ENCODE measurements at places on chromosomes 13 and 19.

GRCh38 chr13:65656740-65657329 is 1573.3 kb downstream of the PCDH9 start:
- DNase-seq = no peak

- no peak for DNase-seq
These were observed 35.4 kb downstream of the PAN3 start for GRCh38 chr13:28173793-28174192.

DNA sequence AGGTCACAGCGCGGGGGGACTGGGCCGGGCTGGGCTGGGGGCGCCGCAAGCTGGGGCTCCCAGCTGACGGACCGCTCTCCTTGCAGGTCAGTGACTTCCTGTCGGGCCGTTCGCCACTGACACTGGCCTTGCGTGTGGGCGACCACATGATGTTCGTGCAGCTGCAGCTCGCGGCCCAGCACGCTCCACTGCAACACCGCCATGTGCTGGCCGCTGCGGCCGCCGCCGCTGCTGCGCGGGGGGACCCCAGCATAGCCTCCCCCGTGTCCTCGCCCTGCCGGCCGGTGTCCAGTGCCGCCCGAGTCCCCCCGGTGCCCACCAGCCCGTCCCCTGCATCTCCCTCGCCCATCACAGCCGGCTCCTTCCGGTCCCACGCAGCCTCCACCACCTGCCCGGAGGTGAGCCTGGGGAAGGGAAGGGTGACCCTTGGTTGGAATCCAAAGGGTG is 5.7 kb downstream of the MIDN start:
- DNase-seq = no peak

GRCh38 chr13:37596805-37597204 is 1.8 kb downstream of the POSTN start:
- DNase-seq = no peak

DNA sequence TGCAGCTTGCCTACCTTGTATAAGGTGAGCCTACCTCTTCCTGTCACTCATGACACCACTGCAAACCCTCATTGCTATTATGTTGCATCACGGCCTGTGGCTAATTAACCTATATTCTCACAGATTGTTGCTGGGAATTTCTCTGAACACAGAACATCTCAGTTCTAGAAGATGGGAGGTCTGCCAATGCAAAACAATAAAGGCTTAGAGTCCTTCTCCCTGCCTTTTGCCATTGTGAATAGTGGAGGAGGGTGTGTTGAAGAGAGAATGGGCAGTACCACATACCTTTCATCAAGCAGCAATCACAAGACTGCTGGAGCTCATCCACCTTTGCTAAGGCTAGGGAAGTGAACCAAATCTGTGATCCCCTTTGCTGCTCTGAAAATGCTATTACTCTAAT is 34.4 kb downstream of the WDFY2 start:
- DNase-seq = no peak

DNA sequence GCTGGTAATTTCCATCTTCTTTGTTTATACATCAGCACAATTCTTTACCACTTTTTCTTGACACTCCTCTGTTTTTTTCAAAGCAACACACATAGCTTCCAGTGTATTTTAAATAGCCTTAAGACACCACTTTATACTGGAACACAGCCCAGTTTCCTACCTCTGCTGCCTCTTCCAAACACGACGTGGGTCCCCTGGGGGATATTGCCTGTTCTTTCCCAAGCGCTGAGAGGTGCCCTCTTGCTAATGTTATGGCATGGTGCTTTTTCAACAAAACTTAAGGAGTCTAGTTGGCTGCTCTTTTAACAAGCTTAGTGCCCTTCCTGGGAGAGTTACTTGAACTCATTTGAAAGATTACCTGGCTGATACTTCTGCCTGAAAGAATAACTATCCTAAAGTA is 112.7 kb downstream of the OLFM4 start:
- no peak for DNase-seq

- no peak for DNase-seq
These were observed 40.3 kb downstream of the RCBTB2 start for GRCh38 chr13:48492470-48493065.

- DNase-seq = no peak
These were observed 60.5 kb downstream of the CCNE1 start for GRCh38 chr19:29872224-29872731.

GRCh38 chr13:42076309-42076713 is 27.9 kb downstream of the DGKH start:
- DNase-seq = no peak

DNA sequence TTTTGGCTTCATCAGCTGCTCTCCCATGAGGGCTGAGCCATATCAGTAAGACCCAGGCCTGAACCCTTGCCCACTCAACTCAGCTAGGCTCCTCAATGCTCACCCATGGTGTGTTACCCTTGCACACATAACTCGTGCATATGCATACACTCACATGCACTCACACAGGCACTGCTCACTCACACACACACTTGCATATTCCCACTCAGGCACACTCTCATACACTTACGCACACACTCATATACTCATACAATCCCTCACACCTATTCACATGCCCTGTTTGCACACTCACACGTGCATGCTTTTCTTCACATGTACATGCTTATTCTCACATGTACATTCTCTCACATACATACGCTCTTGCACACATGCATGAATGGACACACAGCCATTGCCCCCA is 93.8 kb downstream of the SLC7A1 start:
- DNase-seq = no peak

DNA sequence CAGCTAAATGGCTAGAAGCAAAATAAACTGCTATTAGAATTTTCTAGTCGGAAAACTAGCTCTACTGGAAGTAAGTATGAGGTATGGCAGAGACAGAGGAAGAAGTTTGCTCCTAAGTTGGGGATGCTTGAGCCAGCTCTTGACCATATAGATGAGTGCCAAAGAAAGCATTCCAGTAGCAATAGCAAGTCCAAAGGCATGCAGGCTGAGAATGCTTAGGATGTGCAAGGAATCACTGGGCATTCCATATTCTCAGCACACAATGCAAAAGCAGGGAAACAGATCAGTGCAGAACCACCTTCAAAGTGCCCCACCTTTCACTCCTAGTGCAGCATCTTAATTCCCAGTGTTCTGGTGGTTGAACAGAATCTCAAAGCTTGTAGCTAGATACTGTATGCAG is 32.9 kb downstream of the SERTM1 start:
- no peak for DNase-seq

DNA sequence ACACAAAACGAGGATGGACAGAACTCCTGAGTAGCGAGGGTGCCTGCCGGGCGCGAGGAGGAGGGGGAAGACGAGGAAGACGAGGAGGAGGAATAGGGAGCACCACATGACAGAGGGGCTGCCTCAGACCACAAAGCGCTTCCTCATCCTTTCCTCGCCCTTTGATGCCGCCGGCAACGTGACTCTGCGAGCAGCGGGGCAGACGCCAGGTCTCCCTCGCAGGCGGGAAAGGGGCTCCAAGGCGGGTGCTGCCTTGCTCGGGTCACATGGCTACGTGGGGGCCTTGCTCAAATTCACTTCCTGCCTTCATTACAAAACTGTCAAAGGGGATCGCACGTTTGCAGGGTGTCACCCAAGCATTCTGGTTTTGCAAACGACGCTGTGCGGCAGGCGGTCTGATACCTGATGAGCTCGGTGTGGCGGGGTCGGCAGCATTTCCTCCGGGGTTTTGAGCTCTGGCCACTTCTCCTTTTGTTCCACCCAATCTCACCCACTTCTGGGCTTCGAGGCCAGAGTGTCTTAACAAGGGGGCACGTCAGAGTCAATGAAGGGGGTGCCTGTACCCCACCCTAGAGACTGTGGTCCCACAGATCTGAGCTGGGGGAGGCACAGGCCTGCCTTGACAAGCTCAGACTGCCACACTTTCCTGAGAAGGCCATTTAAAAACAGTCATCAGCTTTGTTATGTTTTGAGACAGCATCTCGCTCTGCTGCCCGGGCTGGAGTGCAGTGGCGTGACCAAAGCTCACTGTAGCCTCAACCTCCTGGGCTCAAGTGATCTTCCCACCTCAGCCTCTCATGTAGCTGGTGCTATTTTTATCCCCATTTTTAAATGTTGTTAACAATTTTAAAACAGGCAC is 14.9 kb downstream of the MAP2K2 start:
- DNase-seq = no peak

- no peak for DNase-seq
These were observed 5.8 kb downstream of the MLLT1 start for GRCh38 chr19:6273701-6274601.

DNA sequence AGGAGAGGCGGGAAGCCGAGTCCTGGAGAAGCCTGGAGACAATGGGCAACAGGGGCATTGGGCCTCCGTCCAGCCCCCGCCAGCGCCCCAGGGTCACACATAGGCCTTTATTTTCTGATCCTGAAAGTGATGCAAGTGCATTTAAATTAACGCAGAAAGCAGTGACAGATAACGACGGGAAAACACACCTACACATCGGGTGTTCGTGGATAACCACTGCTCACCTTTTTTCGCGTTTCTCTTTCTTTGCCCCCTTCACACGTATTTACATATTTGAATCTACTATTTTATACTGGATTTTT is 30.4 kb upstream of the GRTP1 start:
- DNase-seq = no peak

DNA sequence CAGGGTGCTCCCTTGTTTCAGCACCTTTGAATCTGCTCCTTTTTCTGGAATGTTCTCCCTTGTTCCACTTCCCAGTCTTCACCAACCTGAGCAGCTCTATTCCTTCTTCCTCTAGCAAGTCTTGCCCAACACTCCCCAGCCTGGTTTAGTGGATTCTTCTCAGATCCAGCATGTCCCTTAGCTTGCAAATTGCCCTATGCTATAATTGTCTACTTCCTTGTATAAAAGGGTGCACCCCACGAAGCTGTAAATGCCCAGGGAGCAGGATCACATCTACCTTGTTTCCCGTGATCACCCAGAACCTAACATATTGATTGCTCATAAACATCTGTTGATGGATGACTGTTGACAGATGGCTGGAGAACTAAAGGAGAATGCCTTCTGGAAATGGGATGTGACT is 93.2 kb upstream of the C1QTNF9B start:
- DNase-seq = no peak

DNA sequence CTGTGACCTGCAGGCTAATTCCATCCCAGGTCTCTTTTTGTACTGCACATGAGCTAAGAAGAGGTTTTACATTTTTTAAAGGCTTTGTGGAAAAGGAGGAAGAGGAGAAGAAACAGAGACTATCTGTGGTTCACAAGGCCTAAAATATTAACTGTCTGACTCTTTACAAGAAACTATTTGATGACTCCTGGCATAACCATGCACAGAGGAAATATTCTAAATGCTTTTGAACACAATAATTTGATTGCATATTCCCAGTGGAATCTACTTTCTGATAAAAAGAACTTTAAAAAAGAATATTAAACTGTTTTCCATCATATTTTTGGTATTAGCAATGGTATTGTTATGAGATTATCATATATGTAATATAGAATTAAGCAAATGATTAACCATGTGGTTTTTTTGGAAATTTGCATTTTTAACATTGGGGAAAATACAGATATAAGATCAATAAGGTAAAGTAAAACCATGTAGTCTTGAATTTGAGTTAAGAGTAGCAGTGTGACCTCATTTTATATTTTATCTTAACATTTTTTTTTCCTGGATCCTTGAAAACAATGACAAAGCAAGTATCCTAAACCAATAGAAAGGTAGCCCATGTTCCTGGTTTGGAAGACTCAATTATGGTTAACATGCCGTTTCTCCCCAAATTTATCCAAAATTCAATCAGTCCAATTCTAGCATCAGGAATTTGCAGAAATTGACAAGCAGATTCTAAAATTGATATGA is 251.0 kb downstream of the UQCRFS1 start:
- DNase-seq = no peak

DNA sequence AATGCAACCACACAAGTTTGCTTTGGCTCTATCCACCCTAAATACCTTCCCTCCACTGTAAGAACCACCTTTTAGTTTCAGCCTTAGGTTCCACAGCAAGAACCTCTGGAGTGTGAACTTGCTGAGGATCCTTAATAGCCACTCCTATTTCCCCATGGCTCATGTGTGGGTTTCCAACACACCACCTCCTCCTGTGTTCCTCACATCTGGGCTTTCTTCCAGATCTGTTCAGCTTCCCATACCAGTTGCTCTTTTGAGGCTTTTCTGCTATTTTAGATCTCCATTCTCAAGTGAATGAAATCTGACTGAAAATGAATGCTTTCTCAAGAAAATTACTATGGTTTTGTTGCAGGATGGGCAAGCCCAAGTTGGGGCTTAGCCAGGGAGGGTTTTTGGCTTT is 104.8 kb upstream of the MIR17HG start:
- DNase-seq = no peak

Measured in stimulated activated CD8-positive, alpha-beta memory T cell treated with anti-CD3 and anti-CD28 coated beads, Interleukin-7, amount 100 ng/mL, for 24 hours (primary cell).